ENCODE measurements at places on chromosomes 11 and 22.

- no peak for DNase-seq
Observed at GRCh38 chr11:91160661-91161060, 937.8 kb upstream of the CHORDC1 start.

DNA sequence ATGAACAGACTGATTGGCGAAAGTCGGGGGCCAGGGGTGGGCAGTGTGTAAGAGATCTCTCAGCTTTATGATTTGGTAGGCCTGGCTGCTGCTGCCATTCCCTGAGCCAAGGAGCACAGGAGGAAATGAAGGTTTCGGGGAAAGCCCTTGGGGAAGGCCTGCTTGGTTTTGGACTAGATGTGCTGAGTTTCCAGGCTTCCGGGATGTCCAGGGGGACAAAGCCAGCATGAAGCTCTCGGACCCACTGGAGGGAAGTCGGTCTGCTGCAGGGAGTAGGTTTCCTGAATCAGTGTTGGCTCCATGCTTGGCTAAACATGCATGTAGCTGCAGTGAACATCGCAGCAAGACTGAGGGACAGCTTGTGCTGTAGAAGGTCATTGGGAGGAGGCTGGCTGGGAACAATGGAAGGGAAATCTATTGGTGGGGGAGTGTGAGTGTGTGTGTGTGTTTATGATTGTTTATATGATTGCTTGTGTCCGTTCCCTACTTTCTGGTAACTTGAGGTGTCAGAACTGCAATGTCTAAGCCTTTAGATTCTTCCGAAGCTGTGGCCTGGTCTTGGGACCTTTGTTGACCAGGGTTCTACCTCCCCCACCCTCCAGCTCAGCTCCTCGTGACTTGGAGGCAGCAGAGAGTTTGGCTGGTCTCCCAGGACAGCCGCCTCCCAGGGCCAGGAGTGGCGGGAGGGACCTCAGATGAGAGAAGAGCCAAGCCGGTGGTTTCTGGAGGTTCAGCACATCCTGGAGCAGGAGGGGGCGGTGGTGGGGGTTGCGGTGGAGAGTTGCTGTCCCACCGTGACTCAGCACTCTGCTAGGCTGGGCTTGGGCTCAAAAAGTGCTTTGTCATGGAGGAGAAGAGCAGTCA is 4.0 kb upstream of the FTH1 start:
- DNase-seq = peak; percentile 28

DNA sequence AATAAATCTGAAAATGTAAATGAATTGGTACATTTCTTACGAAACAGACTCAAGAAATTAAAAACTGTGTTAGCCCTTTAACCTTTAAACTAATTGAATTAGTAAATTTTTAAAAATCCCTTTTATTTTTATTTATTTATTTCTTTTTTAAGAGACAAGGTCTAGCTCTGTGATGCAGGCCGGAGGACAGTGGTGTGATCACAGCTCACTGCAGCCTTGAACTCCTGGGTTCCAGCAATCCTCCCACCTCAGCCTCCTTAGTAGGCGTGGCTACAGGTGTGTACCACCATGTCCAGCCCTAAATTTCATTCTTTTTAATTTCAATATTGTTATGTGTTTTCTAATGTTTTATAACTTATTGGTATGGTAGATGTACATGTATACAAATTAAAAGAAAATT is 72.6 kb downstream of the MYEOV start:
- DNase-seq = no peak

DNA sequence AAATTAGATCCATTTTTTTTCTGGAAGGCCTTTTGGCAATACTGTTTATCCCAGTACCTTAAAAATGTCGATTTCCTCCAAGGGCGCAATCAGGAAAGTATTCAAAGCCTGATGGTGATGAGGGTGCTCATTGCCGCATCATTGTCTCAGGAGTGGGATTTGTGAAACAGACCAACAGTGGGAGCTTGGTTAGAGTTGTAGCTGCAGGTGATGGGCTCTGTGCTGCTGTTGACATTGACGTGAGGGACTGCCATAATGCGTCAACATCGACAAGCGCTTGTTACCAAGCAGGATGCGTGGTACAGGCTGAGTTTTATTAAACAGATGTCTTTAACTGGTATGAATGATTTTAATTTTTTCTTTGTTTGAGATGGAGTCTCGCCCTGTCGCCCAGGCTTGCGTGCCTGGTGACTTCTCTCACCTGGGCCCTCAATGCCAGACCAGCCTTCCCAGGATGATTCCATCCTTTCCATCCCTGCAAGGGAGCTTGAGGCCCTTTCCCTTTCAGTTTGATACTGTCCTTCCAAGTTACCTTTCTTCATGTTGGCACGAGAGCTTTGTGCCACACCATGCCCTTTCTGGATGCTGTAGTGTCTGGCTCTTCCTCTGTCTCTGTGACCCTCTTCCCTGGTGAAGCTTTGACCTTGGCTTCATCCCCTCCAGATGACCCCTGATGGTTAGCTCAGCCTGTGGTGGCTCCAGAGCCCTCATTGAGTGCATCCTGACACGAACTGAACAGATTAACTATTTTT is 10.6 kb downstream of the MED15 start:
- no peak for DNase-seq

DNA sequence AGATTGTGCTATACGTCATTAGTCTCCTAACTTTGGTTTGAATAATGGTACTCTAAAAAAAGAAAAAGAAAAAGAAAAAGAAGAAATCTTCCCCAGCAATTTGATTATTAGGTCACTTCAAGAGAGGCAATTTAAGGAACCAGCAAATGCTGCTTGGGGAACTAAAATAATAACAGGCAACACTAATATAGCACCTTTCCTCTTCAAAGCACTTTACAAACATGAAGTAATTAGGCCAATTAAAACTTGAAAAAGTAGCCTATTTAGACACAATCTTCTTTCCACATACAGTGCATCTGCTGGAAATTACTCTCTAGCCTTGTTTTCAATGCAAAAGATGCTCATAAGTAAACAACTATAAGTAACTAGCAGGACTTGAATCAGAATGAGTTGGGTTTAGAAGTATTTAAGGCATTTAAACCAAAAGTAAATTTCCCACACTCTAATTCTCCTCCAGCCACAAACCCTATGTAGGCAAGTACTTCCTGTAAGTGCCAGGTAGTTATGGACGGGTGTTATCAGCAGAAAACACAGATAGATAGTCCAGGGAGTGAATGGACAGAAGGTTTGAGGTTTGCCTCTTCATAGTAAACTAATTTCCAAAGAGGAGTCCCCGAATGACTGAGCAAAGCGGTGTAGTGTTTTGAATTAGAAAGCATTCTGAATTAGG is 44.5 kb downstream of the LRRC4C start:
- DNase-seq = no peak

DNA sequence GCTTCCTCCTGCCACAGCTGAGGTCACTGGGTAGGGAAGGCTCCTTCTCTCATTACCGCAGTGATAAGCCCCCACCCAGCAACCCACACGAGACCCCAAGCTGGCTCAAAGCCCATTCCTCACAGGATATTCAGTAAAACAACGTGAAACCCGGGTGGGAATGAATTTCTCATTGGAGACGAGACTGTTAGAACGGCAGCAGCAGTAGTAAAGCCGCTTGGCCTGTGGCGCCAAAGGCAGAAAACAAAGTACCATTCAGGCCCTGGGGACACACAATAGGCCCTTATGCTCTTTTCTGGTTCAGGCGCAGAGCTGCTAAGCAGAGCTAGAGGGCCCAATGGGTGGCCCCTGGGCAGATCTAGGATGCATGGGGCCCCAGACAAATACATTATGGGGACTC is 45.3 kb downstream of the PC start:
- no peak for DNase-seq

- no peak for DNase-seq
Observed at GRCh38 chr11:26827567-26828081, 105.8 kb upstream of the SLC5A12 start.

- DNase-seq = no peak
Observed at GRCh38 chr11:113546757-113547507, 71.7 kb upstream of the DRD2 start.

GRCh38 chr11:17687946-17688670 is 31.3 kb upstream of the MYOD1 start:
- no peak for DNase-seq

DNA sequence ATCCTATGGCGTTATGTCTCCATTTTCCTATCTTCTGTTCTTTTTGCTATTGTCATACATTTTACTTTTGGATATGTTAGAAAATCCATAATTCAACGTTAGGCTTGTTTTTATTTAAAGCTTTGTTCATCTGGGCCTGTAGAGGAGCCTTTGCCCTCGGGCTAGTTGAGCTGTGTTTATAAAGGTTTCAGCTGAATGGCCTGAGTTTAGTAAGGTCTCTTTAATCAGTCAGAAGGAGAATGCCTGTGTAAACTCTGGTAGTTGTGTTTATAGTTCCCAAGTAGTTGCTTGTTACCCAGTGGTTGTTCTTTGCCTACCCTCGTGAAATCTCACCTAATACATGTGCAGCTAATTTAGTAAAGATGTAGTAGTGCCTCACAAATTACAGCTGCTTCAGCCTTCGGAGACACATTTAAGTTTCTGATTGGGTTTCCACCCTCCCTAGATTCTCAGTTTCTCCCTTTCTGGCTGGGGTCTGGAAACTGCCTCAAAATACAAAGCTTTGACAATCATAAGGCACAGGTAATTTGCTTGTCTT is 33.1 kb downstream of the MTMR3 start:
- DNase-seq = no peak

GRCh38 chr11:122676638-122677037 is 21.1 kb downstream of the UBASH3B start:
- peak; percentile 55 for DNase-seq

GRCh38 chr11:129530154-129530895 is 154.7 kb downstream of the BARX2 start:
- no peak for DNase-seq

GRCh38 chr22:21102659-21103267 is 57.0 kb downstream of the LRRC74B start:
- peak; percentile 84 for DNase-seq

DNA sequence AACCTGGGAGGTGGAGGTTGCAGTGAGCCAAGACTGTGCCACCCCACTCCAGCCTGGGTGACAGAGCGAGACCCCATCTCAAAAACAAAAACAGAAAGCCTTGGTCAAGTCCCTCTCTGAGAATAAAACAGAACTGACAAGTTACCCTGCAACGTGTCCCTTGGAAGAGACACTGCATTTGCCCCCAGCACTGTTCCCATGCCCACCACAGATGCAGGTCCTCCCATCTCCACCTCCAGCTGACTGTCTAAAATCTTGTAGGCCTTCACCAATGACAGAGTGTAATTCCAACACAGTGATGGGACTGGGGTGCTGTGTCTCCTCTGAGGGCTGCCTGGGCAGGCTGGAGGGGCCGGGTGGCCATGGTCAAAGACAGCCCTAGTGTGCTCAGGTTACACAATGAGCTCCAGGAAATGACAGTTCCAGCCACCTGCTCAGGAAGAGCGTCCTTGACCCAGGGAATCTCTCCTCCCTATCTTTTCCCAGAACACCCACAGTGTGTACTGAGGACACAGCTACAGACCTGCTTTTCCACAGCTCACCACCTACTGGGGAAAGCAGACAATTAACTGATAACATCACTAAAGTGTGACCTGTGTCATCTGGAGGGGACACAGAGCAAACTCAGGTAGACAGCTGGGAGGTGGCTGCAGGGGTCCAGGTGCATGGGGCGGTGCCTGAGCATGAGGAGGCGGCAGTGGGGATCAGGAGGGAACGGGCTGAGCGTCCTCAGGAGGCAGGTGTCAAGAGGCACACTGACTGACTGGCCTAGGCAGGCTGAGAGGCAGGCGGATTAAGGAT is 56.4 kb downstream of the ARFGAP3 start:
- DNase-seq = no peak

GRCh38 chr22:38416621-38417251 is 38.3 kb downstream of the KCNJ4 start:
- DNase-seq = no peak

DNA sequence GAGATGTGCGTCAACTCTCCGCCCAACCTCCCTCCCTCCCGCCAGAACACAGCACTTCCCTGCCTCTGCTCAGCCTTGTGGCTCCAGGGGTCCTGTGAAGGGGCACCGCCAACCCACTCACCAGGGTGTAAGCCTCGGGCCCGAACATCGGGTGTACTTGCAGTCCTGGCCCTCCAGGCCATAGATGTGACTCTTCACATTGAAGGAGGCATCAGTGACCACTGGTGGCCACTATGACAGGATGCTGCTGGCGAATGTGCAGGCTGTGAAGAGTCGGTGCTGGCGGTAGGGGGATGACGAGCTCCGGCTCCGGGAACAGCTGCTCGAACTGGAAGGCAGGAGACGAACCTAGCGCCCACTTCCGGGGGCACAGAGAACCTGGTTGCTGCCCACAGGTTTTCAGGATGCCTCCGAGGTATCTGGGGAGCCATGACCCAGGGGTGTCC is 97.4 kb downstream of the MED15 start:
- no peak for DNase-seq

GRCh38 chr11:16871368-16871767 is 132.9 kb downstream of the C11orf58 start:
- DNase-seq = no peak

DNA sequence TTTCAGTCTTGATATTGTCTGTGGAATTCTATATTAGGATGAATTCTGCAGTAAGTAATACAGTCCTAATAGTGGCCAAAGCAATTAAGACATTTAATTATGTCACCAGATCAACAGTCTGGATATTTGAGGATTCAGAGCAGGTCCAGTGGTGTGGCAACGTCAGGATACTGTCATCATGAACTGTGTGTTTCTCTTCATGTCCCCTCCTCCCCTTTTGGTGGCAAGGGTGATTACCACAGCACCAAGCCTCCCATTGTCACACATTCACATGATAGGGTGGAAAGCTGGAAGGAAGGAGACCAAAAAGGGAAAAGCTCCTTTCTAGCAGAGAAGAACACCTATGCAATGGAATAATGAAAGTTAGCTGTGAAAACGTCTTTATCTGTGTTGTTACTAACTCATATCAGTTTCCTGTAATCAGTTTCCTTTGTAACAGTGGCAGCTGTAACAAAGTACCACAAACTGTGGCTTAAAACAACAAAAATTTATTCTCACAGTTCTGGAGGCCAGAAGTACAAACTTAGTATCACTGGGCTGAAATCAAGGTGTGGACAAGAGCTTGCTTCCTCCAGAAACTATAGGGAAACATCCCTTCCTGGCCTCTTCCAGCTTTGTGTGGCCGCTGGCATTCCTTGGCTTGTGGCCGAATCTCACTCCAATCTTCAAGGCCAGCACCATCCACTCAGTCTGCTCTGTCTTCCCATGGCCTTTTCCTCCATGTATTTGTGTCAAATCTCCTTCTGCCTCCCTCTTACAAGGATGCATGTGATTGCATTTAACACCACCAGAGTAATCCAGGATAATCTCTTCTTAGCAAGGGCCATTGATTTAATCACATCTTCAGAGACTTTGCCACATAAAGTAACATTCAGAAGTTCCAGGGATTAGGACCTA is 6.5 kb upstream of the RBM14 start:
- no peak for DNase-seq
